ENCODE measurements at places on chromosomes 7 and 10.

DNA sequence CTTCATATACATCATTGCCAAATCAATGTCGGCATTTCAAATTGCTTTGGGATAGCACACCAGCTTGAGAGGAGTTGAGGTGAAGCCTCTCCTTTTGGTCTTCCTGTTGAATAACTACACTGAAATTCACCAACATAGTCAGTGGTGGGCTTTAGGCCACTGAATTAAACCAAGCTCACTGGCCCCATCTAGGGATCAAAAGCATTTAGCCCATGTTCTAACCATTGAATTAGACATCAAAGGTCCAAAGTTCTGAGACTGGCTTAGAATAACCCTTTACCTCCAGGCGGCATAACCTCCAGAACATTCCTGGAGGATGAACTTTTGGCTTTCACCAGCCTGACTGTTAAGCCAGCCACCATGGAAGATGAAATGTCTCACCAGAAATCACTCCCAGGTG, 54.6 kb downstream of the BPGM start:
- DNase-seq = no peak

DNA sequence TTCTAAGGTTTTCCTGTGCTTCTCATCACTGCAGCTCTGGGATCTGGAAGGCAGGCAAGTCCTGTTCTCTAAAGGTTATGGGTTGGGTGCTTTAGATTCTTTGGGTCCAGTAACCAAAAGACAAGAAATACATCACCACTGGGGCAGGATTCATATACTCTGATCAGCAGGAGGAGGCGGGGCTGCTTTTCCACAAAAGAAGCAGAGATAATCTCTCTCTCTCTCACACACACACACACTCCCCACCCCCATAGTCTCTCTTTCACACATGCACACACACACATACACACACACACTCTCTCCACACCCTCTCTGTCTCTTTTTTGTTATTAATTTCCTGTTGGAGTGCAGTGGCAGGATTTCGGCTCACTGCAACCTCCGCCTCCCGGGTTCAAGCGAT, 13.0 kb upstream of the ACBD5 start:
- DNase-seq = no peak

- no peak for DNase-seq
These were observed 132.2 kb upstream of the NPVF start for GRCh38 chr7:25360451-25360850.

DNA sequence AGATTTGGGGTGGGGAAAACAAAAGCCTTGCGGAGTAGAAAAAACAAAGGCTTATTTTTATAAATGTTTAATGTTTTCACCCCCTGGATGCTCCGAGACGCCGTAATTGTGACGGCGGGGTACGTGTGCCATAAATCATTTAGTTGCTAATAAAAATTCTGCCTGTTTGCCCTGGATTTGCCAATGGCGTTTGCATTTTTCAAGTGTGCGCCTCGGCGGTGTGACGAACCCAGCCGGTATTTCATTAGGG, 2.5 kb upstream of the TNRC18 start:
- DNase-seq = no peak

GRCh38 chr7:84666651-84667050, 472.1 kb upstream of the SEMA3A start:
- DNase-seq = no peak

DNA sequence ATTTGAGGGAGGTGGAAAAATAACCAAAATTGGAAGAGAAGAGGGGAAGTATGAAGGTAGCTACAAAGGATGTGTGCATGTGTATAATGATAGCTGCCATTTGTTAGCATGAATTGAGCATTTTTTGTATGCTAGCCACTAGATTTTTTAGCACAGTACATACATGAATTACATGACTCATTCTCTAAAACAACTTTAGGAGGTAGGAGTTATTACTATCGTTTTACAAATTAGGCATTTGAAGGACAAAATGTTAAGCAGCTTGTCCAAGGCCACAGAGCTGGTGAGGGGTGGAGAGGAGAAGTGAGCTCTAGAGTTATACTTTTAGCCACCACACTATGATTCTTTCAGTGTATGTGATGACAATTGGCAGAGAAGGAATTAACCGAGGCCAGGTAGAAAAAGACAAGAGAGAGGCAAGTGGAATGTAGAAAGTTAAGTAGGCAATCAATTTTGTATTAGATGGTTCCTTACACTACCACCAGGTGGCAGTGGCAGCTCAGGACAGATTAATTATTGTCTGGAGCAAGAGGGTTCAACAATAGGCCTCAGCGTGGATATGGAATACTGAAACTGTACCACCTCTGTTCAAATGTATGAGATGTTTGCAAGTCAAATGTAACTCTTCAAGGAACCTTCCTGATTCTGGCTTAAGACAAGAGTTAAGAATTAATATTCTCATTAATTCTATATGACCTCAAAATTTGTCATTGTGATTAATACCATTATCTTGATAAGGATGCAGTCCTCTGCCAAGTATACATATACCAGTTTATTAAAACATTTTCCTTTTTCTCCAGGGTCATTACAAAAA, 128.0 kb downstream of the MBL2 start:
- DNase-seq = peak; percentile 1

- DNase-seq = no peak
These were observed 36.2 kb downstream of the LARP4B start for GRCh38 chr10:895324-895723.

DNA sequence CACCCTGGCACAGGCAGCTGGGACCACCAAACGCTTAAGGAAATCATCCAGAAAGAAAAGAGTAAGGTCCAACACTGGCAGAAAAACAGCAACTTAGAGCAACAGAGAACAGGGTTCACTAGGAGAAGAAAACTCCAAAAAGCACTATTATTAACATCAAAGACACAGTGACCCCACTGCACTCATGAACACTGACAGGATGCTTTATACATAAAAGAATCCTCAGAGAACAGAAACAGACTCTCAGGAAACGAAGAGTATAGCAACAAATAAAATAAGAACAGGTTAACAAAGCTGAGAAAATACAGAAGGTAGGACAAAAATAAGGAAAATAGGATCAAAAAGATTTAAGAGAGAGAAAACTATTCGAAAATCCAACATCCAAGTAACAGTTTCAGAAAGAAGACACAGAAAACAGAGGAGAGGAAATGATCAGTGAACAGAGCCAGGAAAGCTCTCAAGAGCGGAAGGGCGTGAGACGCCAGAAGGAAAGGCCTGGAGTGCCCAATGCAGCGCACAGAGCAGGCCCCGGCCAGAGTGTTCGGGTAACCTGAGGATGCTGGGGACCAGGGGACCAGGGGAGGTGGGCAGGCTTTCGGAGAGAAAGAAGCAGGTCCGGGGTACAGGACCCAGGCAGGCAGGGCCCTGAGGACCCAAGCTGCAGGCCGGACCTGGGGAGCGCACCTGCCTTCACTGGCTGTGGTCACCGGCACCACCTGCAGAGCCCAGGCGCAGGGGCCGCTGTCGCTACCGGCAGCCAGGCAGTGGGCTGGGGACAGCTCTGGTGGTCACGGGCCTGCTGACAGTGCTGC, 258.2 kb downstream of the MAD1L1 start:
- DNase-seq = no peak

GRCh38 chr7:63900394-63901203, 98.0 kb upstream of the ZNF722 start:
- peak; percentile 80 for DNase-seq

DNA sequence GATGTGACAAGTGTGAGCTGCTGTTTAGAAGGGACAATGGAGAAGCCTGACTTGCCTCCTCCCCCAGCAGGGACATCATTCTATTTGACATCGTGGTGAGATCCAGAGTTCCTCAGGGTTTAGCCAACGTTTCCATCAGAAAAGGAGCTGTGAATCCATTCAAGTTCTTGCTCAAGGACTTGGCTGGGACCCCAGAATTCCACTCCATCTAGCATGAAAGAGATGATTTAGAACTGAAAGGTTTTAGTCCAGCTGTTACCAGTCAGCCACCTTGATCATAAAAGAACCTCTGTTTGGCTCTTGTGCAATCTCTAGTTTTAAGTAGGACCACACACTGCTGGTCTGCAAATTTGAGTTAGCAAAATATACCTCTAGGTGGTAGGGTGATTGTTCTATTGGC, 337.6 kb downstream of the FRMD4A start:
- DNase-seq = no peak

GRCh38 chr7:74094224-74095101, 10.9 kb downstream of the LIMK1 start:
- peak; percentile 71 for DNase-seq

DNA sequence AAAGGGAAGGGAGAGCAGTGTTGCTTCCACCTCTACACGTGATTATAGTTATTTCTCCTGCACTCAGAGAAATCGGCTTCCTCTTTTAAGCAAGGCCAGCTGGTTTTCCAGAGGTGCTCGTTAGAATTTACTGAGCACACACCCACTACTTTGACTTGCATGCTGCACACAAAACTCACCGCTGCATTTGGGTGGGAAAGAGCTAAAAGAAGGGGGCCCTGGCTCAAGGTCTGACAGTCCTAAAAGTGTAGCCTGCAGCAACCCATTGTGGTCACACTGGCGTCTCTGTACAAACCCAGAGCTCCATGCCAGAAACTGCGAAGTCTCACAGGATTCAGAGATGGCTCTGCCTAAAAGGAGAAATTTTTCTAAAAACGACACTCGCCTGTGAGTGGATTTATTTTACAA, 133.7 kb downstream of the SLC25A13 start:
- DNase-seq = no peak

DNA sequence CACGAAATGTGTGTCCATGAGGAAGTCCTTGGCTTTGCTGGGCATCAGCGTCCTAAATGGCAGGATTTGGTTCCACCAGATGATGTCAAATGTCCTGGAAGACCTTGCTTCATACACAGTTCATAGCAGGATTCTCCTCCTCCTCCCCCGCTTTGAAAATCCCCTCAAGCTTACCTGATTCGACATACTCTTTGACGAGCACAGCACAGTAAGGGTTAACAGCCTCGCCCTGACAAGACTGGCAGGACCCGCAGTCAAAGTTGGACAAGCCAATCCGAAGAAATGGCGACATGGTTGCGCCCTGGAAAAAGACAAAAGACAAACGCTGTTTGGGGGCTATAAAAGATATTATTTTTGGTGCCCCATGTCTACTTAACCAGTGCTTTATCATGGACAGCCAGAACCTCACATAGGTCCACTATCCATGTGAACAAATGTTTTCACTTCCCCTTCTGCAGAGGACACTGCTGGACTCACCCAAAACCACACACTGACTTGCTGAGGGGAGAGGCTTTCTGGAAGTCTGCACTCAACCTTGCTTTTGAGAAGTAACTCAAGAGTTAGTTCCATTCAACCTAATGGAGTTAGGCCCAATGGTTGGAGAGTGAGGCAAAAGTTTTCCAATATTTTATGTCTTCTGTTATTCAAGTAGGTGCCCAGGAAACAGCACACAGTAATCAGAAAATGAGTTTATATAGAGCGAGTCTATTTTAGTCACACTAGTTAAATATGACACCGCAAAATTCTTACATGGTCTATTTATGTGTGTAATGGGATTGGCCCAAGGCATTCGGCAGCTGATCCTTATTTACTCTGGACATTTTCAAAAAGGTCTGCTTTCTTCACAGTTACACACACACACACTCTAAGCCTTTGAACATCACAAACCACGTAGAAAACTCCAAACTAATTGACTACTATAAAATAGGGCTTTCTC, 65.0 kb downstream of the PRKCQ start:
- no peak for DNase-seq

DNA sequence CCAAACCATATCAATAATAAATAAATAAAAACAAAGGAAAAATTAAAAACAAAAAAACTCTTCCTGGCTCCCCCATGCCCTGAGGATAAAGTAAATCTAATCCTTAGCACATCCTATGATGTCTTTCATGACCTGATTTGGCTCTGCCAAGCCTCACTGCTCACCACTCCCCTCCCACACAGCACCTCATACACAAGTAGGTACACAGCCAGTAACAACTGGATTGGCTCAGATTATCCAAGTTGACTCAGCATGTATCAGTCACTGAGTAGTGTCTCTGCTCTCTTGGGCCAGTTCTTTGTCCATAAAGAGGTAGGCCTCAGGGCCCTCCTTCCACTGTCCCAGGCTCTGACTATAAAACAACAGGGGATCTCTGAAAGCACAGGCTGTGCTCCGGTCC, 99.6 kb downstream of the STRA8 start:
- DNase-seq = no peak

DNA sequence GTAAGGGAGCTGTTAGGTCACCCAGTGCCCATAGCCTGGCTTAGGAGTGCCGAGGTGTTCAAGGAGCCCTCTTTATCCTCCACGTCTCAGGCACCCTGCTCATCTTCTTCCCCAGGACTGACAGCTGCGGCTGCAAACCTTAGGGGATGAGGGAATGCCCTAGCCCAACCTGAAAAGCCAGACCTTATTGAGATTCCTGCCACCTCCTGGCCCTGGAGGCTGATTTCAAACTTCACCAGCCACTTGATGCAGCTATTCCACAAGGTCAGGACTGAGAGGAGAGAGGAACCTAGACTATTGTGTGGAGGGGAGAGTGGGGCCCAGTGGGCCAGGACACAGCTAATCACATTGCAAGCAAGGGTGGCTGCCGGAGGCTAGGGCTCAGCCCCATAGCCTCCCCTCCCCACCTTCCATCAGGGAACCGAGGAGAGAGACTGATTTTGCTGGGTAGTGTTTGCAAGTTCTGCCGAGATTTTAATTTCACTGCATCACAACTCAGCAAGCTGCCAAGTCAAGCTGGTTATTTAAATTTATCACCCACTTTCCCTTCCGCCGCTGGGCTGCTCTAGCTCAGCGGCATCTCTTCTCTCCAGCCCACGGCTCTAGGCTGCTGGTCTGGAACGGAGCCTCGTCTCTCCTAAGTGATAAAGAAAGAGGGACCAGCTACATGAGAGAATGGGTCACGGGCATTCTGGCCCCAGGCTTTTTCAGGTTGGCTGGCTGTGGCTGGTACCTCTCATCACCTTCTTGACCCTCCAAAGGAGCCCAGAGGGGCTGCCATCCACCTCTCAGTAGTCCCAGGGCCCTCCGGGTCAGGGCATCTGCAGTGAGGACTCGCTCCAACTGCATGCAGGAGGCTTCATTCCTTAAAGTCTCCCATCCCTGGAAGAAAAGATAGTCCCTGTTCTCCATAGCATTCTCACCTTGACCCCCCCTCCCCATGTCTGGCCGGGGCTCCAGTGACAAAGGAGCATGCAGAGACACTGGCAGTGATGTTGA, 66.7 kb downstream of the PAX2 start:
- no peak for DNase-seq

DNA sequence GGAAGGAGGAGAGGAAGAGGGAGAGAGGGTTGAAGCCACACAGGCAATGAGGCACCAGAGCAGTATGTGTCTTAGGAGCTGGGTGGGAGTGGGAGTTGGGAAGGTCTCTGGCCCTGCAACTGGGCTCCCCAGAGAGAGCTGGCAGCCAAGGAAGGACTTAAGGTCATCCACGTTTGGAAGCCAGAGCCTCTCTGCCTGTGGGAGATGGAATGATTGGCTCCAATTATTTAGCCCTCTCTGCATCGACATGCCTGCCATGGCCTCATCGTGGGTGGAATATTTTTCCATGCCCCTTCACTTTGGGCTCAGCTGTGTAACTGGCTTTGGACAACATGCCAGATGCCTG, 478.5 kb downstream of the RPS24 start:
- DNase-seq = no peak

DNA sequence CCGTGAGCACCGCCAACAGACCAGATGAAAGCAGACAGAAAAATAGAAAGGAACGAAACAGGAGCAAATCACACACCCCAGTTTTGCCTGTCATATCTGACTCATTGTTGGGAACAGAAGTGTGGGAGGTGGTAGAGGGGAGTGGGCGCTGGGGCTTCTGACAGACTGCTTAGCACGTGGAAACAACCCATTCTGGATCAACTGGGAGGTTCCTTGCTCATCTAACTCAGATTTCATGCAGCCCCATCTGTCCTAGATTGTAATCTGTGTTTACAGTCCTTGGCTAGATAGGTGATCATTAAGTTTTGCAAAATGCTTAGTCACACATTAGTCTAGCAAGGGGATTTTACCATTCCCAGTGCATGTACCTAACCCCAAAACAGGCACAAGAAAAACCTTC, 154.1 kb downstream of the NRP1 start:
- no peak for DNase-seq

All from stimulated activated CD4-positive, alpha-beta T cell treated with anti-CD3 and anti-CD28 coated beads, Interleukin-2, amount 100 ng/mL, for 48 hours (primary cell).